ENCODE measurements at places on chromosomes 4 and X. TPM values are rescaled to one million over a fixed set of nuclear protein-coding genes. Genes with fewer than 3 reads are reported as not detected.

Gene CXCL13
- total RNA-seq: not detected

DNA sequence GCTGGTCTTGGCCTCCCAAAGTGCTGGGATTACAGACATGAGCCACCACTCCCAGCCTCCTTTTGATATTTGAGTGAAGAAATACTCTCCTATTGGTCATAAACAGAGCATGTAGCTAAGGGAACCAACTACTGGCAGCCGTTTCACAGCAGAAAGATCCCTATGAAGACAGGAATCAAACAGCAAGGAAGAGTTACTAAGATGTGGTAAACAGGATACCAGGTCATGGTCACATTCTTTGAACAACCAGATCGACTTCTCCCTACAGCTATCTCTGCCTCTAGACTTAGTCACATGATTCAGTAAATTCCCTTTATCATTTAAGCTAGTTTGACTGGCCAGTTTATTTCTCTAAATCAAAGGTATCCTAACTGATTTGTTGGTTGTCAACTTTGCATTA, 9.0 kb upstream of the HNRNPD start:
- DNase-seq: no peak

DNA sequence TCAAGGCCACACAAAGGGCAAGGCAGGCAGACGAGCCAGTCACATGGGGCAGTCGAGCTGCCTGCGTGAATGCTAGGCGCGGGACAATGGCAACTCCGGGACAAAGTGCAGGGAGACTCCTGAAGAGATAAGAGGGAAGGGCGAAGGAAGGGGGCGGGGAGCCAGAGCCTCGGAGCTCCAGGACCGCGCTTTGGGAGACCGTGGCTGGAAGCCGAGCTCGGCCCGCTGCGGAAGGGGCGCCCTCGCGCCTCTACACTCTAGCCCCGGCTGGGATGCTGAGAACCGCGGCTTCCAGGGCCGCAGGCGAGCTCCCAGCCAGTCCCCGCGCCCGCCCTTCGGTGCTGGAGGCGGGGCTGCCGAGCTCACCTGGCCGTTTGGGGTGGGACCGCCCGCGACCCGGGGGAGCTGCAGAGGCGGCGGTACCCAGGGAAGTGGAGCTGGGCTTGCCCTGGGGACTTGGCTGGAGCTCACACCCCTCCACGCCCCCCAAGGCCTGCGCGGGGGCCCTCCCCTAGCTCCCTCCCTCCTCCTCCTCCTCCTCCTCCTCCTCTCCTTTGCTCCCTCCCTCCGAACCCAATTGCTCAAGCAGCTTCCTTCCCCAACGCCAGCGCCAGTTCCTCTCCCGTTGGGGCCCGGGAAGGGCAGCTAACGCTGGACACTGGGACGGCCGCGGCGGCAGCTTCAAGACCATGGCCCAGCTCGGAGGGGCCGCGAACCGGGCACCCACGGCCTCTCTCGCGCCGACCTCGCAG, at the start of gene SOWAHD:
Gene SOWAHD (plus strand): TSS at position 610 of the 752 bp plus-strand sequence. CDS start 80 bp downstream, at position 690.
- peak; percentile 26 for DNase-seq

GRCh38 chr4:176775338-176775737, 17.4 kb downstream of the VEGFC start:
- DNase-seq: no peak

Gene CT55
- 0.40 TPM for total RNA-seq

DNA sequence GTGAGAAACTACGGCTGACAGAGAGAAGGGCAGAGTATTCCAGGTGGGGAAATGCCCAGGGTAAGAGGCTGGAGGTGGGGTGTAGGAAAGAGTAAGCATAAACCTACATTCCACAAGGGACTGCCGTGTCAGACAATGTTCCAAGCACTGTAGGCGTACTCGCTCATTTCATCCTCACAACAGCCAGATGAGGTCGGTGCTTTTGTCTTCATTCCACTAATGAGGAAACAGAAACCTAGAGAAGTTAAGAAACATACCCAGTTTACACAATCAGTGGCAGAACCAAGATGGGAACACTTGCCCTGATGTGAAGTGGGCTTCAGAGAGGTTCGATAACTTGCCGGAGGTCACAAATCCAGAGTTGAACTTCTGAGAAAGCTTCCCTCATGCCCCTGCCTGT, 4.6 kb downstream of the SASH3 start:
- DNase-seq: no peak

Gene GAGE12F
- not detected for total RNA-seq

Gene CTAG1B
- not detected for total RNA-seq

DNA sequence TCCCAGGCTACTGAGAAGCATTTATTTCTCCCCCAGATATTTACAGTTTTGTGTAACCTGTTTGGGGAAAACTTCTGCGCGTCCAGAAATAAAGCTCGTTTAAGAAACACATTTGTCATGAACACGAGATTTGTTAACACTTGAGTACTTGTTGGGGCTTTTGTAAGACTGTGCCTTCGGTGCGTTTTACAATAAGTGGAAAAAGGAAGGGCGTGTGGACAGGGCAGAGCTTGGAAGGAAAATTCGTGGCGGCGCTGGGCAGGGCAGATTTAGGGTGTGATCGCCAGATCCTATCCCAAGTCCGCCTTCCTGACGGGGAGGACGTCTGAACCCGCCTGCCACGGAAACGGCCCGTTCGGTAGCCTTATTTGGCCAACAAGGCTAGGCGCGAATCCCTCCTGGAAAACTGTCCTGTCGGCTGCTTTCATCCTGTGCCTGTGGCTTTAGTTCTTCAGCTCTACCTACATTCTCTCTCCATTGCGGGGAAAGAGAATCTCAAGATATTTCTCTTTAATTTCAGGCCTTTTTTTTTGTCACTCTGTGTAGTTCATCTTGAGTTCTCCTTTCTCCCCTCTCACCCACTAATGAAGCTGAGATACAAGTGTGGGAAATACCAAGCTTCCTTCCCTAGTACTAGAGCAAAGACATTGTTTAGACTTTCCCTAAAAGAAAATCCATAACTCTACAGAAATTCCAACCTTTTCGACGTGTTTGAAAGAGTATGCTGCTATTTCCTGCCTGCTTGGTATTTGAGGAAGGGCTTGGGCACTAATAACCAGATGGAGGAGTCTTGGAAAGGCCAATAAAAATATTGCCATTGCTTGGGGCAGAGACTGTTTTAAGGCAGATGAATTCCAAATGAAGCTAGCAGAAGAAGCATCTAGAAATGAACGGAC, 982 bp downstream of the PDLIM5 start:
- peak; percentile 14 for DNase-seq

DNA sequence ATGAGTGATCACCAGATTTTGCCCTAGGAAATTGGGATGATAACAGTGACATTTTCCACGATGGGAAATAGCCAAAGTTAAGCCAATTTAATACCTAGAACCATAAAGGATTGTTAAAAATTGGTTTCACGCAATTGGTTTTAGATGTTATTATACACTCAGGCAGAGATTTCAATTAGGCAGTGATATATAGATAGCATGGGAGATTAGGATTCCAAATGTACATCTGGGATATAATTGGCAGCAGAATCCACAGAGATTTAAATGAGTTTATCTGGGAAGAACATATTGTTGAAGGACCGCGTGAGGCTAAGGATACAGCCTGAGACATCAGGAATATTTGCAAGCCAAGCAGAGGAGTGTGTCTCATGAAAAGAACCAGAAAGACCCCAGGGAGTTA, 351.6 kb downstream of the GPM6A start:
- no peak for DNase-seq

DNA sequence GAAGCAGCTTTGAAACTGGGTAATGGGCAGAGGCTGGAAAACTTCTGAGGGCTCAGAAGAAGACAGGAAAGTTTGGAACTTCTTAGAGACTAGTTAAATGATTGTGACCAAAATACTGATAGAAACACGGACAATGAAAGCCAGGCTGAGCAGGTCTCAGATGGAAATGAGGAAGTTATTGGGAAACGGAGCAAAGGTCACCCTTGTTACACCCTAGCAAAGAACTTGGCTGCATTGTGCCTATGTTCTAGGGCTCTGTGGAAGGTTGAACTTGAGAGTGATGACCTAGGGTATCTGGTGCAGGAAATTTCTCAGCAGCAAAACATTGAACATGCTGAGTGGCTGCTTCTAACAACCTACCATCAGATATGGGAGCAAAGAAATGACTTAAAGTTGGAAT, 50.8 kb upstream of the FBXW7 start:
- DNase-seq: no peak
